NCI-H226 (cell line): ENCODE measurements at places on chromosomes 2 and 18.

GRCh38 chr2:61737841-61738240 is 116.0 kb downstream of the FAM161A start:
- no peak for DNase-seq

DNA sequence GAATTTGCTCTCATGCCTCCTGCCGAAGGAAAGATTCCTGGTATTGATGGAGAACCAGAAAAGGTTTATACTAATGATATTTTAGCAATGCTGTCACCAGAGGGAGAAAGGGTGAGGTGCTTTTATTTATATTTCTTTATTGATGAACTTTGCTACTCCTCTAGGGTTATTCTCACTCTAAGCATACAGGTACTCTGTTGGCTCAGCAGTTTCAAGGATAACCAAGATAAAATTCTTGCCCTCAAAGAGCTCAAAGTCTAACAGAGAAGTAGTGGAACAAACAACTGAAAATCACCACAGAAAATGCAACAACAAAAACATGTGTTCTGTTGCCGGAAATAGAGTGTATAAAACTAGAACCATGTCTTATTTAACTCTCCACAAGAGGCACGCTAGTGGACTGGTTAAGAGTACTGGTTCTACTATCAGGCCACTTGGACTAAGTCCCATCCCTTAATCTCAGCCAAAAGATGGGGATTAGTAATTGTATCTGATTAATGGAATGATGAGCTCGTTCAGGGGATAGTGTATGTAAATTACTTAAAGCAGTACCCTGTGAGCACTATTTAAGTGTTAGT is 103.6 kb downstream of the DNAH6 start:
- no peak for DNase-seq

DNA sequence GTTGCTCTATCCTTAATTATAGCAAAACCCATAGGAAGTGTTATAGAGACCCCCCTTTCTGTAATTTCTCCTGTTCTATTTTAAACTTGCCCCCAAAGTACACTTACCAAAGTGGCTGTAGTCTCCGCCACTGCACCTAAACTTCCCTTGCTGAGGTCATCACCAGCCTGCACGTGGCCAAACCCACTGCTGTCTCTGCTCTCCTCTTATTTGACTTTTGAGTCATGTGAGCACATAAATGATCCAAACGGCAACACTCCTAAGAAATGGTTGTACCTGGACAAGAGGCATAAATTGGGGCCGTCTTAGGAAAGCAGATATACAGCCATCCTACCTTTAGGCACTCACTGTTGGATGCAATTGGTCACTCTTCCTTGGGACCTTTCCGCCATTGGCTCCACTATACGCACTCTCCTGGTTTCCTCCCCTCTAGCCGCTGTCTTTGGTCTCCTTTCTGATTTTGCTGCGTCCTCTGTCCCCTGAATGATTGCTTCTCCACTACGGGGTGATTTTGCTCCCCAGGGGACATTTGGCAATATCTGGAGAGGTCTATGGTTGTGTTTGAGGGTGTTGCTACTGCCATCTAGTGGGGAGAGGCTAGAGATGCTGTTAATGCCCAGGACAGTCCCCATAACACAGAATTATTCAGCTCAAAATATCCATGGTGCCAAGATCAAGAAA is 19.2 kb upstream of the IL36G start:
- DNase-seq: no peak

DNA sequence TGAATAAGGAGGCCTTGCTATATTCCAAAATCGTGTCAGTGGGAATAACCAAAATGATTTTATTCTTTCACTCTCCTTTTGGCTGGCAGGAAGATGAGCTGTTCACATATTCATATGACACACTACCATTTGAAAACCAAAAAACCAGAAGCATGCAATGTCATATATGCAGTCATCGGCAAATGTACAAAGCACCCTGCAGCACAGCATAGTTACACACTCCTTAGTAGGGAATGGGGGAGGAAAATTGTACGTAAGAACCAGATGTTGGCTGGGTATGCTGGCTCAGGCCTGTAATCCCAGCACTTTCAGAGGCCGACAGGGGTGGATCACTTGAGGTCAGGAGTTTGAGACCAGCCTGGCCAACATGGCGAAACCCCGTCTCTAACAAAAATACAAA is 176.6 kb downstream of the GFPT1 start:
- DNase-seq: no peak

- DNase-seq: no peak
These were observed 71.5 kb upstream of the PSME4 start for GRCh38 chr2:54042341-54042740.
